ENCODE measurements at places on chromosomes 16 and 17.

- no peak for DNase-seq
These were observed 6.7 kb downstream of the GIP start for GRCh38 chr17:48961516-48962233.

GRCh38 chr17:46139432-46140210 lies 53.6 kb downstream of the KANSL1 start:
- no peak for DNase-seq

DNA sequence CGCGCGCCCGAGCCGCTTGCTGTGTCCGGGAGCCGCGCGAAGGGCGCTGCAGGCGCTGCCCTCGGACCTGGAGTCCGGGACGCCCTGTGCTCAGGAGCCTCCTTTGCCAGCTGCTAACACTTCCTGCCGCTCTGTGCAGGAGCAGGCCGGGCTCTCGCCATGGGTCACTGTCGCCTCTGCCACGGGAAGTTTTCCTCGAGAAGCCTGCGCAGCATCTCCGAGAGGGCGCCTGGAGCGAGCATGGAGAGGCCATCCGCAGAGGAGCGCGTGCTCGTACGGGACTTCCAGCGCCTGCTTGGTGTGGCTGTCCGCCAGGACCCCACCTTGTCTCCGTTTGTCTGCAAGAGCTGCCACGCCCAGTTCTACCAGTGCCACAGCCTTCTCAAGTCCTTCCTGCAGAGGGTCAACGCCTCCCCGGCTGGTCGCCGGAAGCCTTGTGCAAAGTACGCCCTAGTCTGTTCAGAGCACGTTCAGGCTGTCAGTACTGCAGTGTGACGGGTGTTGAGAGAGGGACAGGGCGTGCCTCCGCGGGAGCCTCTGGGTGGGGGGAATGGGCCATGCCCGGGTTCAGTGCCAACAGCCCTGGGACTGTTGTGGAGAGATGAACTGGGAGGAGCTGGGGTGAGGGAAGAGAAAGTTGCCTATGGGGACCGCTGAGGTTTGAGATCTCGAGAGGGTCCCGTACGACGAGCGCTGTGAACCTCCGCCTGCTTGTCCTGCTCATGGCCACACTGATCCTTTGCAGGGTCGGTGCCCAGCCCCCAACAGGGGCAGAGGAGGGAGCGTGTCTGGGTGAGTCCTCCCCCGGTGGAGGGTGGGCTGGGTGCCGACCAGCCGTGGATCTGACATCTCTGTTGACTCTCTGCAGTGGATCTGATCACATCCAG lies 1.3 kb downstream of the ZNF276 start:
- DNase-seq: peak; percentile 74

GRCh38 chr17:19254651-19255050 lies 17.5 kb downstream of the EPN2 start:
- peak; percentile 48 for DNase-seq

DNA sequence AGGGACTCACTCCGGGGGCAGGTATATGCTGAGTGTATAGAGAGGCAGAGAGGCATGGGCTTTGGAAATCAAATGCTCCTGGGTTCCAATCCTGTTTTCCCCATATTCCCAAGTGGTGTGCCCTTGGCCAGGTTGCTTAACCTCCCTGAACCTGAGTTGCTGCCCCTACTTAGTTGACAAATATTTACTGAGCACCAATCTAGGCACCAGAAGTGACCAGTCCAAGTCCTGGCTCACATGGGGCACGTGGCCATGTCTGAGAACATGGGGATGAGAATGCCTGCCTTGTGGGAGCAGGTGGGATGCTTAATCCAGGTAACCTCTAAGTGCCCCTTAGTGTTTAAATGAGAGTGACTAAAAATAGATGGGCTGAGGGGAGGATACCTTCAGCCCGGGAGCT lies 4.2 kb downstream of the SOCS3 start:
- no peak for DNase-seq

- no peak for DNase-seq
These were observed 134.6 kb downstream of the PARN start for GRCh38 chr16:14495213-14496046.

GRCh38 chr17:8392674-8393469 lies 4.8 kb downstream of the RNF222 start:
- DNase-seq: peak; percentile 57

GRCh38 chr17:68953340-68953997 lies 1.7 kb downstream of the ABCA8 start:
- no peak for DNase-seq

GRCh38 chr16:69324013-69324531 lies 6.3 kb downstream of the PDF start:
- peak; percentile 41 for DNase-seq

- no peak for DNase-seq
These were observed 13.5 kb downstream of the MPG start for GRCh38 chr16:91484-91883.

GRCh38 chr16:27690608-27691007 lies 140.7 kb downstream of the KATNIP start:
- peak; percentile 22 for DNase-seq

GRCh38 chr16:1010251-1010650 lies 28.7 kb downstream of the SOX8 start:
- DNase-seq: no peak

- no peak for DNase-seq
These were observed 206.3 kb upstream of the FOXF1 start for GRCh38 chr16:86303787-86304678.

DNA sequence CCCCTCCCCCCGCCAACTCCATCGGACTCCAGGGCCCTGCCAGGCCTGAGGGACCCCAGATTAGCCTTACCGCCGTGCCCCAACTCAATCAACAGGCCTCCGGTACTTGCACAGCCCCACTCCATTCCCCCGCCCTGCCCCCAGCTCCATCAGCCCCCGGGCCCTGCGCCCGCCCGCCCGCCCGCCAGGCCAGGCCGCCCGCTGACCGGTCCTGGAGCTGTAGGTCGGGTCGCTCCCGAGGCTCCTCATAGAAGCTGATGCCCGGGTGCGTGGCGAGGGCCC lies 308 bp downstream of the GTF3C1 start:
- DNase-seq: no peak

DNA sequence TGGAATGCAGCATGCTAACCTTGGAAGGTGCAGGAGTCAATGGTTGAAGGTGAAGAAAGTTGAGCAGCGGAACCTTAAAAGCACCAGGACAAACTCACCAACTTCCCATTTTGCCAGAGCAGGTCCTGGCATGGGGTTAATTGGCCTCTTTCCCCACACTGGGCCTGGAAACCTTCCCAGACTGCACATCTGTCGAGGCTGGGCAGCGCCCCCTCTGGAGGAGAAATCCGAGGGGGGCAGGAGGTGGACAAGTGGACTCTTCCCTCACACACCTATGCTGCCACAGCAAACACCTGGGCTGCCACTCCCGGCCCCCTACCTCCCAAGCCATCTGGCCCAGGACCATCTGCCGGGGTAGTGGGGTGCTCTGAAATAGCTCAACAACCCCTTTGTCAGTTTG lies 232.4 kb downstream of the CBLN1 start:
- DNase-seq: no peak

DNA sequence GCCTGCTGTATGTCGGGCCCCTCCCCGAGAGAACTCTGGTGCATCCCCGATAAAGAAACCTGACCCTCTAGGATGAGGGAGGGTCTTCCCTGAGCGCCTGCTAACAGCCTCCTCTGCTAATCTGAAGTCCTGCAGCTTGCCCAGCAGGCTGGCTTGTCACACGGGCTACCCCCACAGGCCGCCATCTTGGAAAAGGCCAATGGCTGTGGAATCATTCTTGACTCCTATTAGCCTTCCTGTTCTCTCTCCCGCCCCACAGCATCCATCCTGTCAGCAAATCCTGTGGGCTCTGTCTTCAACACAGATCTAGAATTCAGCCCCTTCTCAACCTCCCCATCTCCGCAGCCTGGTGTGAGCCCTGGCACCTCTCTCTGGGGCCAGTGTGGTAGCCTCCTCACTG lies 12.0 kb downstream of the IL4R start:
- no peak for DNase-seq

- peak; percentile 57 for DNase-seq
These were observed 111.0 kb downstream of the N4BP1 start for GRCh38 chr16:48498769-48499631.

DNA sequence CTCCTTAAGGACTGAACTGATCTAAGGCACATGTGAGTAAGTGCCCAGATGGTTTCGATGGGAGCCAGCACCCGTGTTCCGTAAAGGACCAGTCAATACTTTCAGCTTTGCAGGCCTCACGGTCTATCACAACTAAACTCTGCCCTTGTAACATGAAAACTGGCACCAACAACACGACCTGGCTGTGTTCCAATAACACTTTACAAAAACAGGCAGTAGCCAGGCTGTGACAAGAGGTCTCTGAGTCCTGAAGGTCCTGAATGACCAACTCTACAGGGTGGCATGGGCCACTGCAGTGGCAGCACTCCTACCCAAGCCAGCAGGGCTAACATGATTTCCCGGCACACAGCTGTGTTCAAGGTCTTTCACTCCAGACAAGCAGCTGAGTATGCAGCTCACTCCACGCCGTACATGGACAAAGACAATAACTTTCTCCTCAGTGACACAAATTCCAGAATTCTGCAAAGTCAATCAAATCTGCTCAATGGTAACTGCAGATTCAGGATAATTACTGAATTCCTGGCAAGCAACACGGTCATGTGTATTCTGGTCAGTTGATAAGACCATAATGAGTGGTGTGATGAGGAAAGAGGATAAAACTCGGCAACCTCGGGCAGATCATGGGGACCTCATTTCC lies 15.3 kb downstream of the NPLOC4 start:
- no peak for DNase-seq

- DNase-seq: peak; percentile 53
These were observed 8.5 kb downstream of the GAA start for GRCh38 chr17:80109713-80110446.

DNA sequence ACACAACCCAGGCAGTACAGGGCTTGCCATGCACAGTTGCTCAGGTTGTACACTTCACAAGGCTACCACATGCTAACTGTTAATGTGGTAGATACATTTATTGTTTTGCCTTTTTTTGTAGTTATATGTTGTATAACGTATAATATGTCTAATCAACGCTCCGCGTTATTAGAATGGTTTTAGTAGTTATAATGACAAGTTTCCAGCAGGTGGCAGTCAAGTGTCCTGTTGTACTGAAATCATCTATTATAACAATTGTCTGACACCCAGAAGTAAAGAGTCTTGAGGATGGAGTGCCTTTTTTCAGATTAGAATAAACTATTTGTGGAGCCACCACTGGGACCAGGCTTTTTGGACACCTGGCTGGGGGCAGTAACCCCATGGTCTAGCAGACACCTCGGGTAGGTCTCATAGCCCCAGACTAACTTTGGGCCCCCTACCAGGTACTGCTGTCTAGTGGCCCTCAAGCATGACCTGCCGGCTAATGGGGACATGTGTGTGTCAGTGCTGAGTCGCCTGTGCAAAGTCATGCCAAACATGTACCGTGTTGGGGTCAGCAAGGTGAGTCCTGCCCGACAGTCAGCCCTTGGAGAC lies 32.8 kb downstream of the MYO15A start:
- peak; percentile 73 for DNase-seq

DNA sequence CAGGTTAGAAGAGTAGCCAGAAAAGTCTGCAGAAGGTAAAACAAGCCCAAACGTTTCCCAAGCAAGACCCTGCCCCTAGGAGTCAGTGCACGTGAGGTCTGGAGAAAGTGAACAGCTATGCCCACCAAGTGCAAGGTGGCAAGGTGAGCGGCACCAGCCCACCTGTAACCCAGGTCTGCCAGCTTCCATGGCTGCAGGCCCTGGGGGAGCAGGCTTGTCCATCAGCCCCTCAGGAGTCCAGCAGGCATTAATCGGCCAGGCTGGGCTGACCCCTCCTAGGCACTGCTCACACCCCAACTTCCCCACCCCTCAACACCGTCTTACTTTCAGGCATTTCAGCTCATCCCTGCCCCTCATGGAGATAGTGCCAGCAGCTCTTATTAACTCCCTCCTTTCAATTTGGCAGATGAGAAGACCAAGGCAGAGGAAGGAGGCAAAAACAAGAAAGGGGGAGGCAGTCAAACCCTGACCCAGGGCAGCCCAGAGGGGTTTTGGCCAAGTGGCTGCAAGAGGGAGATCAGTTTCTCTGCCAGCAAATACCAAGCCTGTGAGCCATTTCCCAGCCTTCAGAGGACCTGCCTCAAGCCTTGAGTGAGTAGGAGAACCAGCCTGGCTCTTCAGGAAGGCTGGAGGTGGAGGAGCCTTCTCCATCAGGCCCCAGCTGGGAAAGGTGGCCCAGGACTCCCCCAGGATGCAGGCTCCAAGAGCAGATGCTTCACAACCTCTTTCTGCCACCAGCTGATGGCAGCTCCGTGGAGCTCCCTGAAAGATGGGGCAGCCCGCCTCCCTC lies 14.7 kb downstream of the BEAN1 start:
- no peak for DNase-seq

DNA sequence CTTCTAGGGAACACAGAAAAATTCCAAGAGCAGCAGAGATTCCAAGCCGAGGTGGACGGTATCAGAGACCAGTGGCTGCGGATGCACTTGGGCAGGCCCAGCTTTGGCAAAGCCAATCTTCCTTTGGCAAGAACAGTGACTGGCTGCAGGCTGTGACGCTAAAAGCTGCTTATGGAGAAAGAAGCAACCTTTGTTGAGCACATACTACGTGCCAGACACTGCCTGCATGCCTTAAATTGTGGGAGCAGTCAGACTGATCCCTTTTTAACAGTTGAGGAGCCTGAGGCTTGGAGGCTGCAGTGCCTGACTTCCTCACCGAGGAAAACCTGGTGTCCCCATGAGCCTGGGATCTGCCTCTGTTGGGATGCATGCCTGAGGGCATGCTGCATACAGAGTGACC lies 69.0 kb upstream of the AMZ2 start:
- DNase-seq: no peak

- DNase-seq: no peak
These were observed 10.7 kb downstream of the XYLT1 start for GRCh38 chr16:17459903-17460521.

GRCh38 chr17:30950669-30951399 lies 20.0 kb upstream of the RNF135 start:
- peak; percentile 94 for DNase-seq

- no peak for DNase-seq
These were observed 50.8 kb downstream of the TOM1L2 start for GRCh38 chr17:17921192-17922069.

DNA sequence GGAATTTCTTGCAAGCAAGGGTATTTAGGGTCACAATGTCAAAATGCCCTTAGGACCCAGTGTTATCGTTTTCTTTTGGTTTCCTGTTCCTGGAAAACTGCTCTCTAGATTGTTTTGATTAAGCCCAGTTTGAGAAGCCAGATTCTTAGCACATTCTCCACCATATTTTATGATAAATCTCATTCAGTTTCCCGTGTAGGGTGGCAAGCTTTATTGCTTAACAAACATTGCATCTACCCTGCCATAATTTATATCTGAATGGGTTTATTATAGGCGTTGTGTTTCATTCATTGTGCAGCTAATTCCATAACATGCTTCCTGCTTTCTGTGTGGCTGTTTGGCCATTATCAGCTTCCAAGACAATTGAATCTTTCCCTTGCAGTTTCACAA lies 389.1 kb upstream of the DYNLRB2 start:
- DNase-seq: no peak

DNA sequence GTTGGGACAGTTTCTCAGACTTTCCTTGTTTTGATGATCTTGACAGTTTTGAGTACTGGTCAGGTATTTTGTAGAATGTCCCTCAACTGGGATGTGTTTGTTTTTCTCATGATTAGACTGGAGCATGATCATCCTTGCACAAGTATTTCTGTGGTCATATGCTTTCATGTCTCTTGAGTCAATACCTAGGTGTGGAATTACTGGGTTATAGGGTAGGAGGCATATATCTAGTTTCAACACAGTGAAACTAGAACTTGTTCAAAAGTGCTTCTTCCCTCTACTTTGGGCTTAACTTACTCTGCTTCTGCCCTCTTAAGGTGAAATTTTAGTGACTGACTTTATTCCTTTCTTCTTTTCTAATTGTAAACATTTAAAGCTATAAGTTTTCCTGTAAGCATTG lies 30.1 kb downstream of the IKZF3 start:
- DNase-seq: no peak

GRCh38 chr17:58605986-58606385 lies 85.9 kb downstream of the TEX14 start:
- DNase-seq: no peak

All from DMS53 (cell line).